CD4-positive, alpha-beta T cell treated with Interleukin-1 beta for 1 hour (primary cell): ENCODE measurements at places on chromosomes 3 and 15.

GRCh38 chr3:192879346-192880031 is 38.2 kb downstream of the MB21D2 start:
- DNase-seq = no peak

DNA sequence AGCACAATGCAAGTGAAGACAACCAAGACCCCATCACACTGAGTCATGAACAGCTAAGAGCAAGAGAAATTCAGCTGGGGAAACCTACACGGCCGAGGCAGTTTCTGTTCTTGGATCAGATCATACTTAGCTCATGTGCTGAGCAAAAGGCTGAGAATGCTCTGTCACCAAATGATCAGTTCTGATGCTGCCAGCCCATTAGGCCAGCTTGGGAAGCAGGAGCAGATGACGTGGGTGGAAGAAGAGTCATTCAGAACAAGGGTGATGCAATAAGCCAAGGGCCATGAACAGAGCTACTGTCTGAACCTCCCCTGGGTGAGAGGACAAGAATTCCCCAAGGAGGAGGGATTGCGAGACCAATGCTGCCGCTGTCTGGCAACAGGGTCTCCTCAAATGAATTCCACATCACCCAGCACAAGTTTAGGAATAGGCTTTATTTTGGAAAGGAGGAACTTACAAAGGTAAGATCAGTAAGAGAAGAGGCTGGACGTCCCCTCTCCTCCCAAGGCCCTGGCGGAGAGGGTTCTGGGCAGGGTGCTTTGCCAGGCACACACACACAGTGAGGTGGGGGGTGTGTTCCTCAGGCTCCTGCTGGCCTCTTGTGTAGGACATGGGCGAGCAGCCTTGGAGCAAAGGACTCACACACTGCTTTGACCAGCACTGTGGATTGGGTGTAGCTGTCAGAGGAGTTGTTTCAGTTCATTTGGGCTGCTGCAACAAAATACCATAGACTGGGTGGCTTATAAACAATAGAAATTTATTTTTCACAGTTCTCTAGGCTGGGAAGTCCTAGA is 65.6 kb upstream of the CTXND1 start:
- no peak for DNase-seq

DNA sequence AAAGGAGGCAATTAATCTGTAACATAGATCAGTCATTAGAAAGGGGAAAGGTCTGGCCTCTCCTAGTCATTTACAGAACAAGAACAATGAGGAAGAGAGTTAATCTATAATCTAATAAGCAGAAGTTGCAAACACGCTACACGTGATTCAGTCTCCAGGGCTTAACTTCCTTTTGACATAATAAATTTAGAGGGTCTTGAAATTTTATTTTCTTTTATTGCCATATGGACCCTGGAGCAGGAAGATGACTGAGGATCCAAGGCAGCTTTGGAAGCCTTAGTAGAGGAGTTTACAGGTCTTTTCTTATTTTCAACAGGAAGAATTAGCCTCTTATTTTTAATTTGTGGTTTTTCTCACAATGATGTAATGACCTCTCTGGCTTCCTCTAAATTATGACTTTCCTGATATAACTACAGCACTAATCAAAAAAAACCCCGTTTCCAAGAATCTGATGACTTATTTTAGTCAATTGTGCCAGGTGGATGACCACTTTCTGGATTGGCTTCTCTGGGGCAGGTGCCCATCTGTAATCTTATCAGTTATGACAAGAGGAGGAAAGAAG is 32.2 kb downstream of the ADGRG7 start:
- no peak for DNase-seq

DNA sequence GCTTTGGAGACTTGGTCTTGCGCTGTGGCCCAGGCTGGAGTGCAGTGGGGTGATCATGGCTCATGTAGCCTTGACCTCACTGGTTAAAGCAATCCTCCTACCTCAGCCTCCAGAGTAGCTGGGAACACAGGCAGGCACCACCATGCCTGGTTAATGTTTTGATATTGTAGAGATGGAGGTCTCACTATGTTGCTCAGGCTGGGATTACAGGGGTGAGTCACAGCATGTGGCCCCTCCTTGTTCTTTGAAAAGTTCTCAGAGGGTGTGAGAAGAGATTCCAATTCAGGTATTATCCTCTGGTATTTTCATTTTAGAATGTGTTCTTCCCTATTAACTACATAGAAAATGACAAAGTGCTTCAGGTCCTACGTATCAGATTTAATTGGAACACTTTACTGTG is 51.9 kb upstream of the RPL32 start:
- DNase-seq = no peak

DNA sequence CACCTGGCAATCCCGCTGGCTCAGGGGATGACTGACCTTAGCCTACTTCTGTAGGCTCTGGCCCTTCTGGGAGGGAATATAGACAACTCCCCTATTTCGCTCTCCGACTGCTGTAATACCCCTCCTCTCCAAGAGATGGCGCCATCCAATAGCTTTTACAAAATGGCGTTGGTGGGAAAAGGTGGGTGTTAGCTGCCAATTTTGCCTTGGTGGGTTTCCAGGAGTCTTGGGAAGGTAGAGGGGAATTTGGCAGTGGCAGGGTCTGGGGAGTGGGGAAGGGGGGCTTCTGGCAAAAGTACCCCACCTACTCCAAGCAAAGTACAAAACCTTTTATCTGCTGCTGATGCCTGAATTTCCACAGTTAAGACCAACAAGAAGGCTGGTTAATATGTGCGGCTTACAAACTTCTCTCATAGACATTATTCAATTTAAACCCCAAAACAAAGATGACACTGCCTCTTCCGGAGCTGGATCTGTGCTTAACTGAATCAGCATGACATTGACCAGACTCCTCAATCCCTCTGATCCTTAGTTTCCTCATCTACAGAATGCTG is 62.1 kb downstream of the RASGRF1 start:
- DNase-seq = no peak
